Smooth muscle cell of trachea (primary cell): ENCODE measurements at places on chromosomes 13 and 19. TPM values are rescaled to one million over a fixed set of nuclear protein-coding genes. Genes with fewer than 3 reads are reported as not detected.

SULT2A1 gene
- not detected in 2 replicates for total RNA-seq

OR7D2 gene
- total RNA-seq, result 0.33 TPM in 1 of 2 replicates, not detected in the other

PRR19 gene
- total RNA-seq, result 0.15 and 1.5 TPM in 2 replicates

ZNF100 gene
- total RNA-seq, result 1.7 and 2.5 TPM in 2 replicates

TMIGD2 gene
- total RNA-seq, result not detected in 2 replicates

SIGLEC12 gene
- not detected in 2 replicates for total RNA-seq
